ENCODE measurements at places on chromosomes 13 and 19.

DNA sequence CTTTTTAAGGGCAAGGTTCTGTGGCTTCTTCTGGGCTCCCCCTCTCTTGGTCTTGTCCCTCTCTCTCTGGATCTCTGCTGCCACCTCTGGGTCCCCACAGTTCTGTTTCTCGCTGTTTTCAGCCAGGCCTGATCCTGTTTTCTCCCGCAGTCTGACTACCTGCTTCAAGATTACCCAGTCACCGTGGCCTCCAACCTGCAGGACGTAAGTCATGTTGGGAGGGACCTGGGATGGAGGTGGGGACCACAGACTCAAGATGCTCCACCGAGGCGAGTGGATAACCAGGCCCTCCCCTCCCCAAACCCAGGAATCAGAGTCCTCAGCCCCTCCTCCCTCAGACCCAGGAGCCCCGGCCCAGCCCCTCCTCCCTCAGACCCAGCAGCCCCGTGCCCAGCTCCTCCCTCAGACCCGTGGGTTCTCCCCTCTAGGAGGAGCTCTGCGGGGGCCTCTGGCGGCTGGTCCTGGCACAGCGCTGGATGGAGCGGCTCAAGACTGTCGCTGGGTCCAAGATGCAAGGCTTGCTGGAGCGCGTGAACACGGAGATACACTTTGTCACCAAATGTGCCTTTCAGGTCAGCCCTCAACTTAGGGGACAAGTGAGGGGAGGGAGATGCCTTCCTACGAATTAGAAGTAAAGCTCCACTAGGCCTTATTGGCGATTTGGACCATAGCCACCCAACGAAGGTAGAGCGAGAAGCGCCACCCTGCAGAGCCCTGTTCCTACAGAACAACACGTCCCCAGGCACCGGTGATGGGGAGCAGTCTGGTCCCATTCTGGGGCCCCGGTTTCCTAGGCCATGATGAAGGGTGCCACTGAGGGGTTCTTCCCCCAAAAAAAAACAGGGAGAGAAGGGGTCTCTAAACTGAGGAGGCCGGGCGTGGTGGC lies 2.2 kb downstream of the FLT3LG start:
- DNase-seq = peak; percentile 70

DNA sequence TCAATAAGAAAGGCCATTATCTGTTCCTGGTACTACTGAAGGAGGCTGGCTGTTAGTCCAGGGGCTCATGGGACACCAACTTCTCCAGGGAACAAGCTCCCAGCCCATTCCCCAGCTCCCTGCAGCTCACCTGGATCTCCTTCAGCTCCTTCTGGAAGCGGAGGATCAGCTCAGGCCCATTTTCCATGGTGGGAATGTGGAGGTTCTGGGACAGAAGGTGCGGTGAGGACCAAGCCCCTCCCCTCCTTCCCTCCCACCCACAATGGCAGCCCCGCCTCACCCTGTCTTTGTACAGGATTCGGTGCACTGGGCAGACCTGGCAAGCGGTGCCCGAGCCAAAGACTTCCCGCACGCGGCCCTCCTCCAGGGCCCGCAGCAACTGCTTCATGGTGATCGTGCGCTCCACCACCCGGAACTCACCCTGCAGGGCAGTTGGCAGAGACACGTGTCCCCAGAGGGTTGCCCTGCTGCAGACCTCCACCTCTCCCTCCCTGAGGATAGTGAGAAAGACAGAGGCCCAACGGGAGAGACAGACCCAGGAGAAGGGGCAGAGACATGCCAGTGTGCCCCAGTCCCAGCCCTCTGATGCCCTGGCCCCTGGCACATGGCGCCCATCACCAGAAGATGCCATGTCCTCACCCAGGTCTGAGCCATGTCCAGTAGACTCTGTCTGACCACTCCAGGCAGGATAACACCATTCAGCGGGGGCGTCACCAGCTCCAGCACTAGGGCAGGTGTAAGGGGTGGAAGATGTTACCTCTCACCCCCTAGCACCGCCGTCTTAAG lies 14.3 kb downstream of the BCAT2 start:
- no peak for DNase-seq

- DNase-seq = no peak
Observed at GRCh38 chr19:2769218-2769617, 13.9 kb downstream of the SGTA start.

- no peak for DNase-seq
Observed at GRCh38 chr19:35151273-35152065, 3.1 kb upstream of the FXYD5 start.

DNA sequence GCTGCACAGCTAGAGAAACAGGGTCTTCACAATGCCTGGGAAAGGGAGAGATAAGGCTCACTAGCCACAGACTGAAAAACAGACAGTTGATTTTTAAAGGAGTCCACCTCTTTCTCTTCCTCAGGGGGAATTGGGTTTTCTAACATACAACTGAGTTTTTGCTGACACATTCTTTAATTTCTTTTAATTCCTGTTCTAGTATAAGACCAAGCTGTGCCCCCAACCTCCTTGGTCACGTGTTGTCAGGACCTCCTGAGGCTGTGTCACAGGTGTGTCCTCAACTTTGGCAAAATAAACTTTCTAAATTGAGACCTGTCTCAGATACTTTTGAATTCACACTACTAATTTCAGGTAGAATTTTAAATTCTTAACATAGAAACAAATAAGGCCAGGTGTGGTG lies 12.1 kb upstream of the ZNF492 start:
- no peak for DNase-seq
